Stimulated activated CD4-positive, alpha-beta T cell treated with anti-CD3 and anti-CD28 coated beads, Interleukin-4, amount 100 ng/mL, for 24 hours (primary cell): ENCODE measurements at places on chromosomes 16 and 17.

GRCh38 chr16:55331648-55332185 lies 7.7 kb downstream of the IRX6 start:
- DNase-seq, result no peak

DNA sequence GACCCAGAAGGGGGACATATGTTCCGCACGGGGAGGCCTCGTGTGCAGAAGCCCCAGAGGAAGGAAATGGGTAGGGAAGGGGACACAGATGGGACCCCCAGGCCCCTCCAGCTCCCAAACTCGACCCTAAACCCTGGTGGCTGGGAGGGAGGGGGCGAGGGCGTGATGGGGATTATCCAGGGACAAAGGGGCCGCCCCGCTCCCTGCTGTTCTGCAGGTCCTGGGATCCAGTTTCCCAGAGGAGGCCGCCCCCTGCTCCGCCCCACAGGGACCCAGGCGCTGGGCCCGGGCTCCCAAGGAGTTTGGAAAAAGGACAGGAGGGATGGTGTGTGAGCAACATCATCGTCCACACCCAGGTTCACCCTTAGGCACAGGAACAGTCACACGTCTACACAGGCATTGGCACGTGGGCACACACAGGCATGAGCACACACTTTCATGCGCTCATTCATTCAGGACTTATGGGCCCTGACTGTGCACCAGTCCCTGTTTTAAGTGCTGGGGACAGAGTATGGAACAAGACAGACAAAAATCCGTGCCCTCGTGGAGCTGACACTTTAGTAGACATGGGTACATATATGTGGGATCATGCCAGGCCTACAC lies 12.8 kb upstream of the FBXL19 start:
- DNase-seq, result no peak

DNA sequence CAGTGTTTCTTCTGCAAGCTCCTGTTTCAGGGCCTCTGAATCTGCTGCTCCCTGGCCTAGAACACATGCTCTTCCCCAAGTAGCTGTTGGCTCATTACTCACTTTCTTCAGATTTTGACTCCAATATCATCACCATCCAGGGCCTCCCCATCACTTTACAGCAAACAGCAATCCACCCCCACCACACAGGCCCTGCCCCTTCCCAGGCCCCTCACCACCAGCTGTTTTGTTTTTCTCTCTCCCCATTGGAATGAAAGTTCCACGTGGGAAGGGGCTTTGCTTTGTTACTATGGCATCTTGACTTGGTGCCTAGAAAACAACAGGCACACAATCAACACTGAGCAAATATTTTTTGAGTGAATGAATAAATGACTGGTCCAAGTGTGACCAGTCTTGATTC lies 4.0 kb downstream of the TMEM170A start:
- no peak for DNase-seq

DNA sequence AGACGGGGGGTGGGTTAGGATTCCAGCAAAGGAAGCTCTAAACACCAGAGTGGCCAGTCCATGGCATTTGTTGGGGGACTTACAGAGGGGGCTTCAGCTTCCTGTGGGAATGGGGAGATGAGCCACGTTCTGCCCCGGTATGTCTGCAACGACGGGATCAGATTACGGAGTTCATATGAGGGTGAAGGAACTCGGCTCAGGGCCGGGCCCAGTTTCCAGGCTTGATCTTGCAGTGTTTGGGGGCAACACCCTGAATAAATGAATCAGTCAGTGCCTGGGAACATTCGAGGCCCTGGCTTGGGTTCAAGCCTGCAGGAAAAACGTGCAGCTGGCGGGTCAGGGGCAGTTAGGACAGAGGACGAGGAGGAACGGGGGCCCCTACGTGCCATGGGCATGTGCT lies 54.0 kb downstream of the JPH3 start:
- DNase-seq, result no peak

DNA sequence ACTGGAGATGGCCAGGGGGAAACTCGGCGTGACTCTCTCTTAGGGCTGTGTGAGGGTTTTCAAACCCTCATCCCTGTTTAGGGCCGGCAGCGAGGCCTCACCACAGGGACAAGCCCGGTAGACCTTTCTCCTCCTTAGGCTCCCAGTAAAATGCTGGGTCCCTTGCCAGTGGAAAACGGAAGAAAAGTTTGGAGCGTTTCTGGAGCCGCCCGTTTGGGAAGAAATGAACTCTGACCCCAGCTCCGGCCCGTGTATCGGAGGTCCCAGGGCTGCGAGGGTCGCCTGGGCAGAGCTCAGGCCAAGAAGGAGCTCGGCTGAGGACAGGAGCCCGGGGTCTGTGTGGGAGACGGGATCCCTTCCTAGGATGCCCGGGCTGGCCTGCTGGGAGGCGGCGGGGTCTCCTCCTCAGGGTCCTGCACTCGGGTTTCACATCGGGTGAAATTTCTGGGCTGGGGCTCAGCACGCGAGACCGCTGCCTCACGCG lies 23.2 kb downstream of the ZNF213 start:
- no peak for DNase-seq

GRCh38 chr16:47887496-47887895 lies 268.3 kb downstream of the ABCC12 start:
- no peak for DNase-seq

GRCh38 chr17:42879596-42879985 lies 21.0 kb upstream of the G6PC1 start:
- DNase-seq, result no peak

- DNase-seq, result peak; percentile 32
These were observed 593 bp downstream of the GFER start for GRCh38 chr16:1984347-1985225.

DNA sequence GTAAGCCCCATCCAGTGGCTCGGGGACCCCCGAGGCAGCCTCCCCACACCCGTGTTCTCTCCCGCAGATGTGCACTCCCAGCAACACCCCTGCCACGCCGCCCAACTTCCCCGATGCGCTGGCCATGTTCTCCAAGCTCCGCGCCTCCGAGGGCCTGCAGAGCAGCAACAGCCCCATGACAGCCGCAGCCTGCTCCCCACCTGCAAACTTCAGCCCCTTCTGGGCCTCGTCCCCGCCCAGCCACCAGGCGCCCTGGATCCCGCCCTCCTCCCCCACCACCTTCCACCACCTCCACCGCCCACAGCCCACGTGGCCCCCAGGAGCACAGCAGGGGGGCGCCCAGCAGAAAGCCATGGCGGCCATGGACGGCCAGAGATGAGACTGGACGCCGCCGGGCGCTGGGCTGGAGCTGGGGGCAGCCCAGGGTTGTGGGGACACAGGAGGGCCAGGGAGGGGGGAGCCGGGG lies 5.0 kb downstream of the UBALD2 start:
- peak; percentile 10 for DNase-seq

DNA sequence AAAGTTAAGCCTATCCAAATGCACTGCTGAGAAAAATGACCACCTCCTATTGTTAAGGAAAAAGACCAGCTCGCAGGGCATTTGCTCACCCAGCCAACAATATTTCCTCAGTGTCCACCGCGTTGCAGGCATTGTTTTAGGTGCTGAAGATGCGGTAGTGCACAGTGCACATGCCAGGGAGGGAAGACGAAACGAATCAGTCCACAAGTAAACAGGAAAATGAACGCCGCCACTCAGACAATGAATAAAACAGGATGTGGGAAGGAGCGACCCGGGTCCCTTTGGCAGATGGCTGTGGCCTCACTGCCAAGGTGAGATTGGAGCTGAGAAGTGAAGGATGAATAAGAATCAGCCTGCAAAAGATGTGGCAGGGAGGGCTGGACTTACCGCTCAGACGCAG lies 249.2 kb downstream of the FOXL1 start:
- no peak for DNase-seq

DNA sequence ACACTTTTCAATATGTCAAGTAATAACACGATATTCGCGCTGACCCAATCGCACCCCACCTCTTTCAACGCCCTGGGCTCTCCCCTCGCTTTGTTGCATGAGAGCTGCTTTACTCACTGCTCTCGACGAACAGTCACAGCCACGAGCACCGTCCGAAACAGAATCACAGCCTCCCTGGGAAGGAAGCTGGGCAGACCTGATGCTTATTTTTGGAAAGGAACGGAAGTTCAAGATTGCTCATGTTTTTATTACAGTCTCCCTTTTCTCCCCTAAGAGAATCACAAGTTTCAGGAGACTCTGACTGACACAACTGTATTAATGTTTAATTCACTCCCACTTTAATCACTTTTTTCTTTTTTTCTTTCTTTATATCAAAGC lies 67.8 kb downstream of the ANKRD11 start:
- DNase-seq, result peak; percentile 58

DNA sequence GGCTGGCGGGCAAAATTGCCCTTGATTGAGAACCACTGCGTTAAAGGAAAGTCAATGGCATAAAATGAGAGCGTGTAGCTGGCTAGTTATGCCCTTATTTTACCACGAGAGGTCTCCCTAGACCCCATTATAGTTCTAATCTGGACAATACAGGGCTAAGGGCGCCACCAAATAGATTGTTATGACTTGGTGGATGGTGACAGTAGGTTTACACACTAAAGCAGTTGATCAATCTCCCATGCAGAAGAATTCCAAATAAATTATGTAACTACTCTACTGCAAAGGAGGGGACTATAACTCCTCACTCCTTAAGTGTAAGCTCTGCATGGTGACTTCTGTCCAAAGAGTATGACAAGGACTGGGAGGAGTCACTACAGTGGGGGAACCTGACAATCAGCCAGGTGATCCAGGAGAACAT lies 20.4 kb upstream of the YPEL2 start:
- peak; percentile 50 for DNase-seq

- DNase-seq, result no peak
These were observed 28.5 kb downstream of the MXRA7 start for GRCh38 chr17:76682296-76682695.

DNA sequence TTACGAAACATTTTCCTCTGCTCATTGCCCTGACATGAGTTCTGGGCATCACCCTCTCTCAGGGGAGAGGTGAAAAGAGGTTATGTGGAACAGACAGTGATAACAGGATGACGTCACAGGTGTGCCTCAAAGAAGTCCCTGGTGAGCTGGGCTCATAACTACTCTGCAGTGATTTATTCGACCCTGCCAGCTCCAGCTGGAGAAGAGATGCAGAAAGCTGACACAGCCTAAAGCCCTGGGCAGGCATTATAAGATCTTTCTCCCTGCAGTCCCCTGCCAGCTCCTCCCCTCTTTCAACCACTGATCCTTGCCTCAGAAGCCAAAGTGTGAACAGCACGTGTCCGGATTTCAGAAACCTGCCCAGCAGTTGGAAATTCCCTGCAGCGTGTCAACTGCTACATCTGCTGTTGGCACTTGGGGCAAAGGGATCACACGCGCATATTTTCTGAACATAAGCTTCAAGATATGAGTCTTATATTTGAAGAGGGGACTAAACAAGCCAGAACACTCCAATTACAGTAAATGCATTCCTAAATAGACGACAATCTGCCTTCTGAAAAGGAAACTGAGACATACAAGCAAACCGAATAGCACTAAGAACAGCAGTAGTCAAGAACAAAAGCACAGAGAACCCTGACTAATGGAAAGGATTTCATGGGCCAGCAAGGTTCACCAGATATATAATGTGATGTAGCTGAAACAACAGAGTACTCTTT lies 80.5 kb downstream of the SMG6 start:
- peak; percentile 66 for DNase-seq

DNA sequence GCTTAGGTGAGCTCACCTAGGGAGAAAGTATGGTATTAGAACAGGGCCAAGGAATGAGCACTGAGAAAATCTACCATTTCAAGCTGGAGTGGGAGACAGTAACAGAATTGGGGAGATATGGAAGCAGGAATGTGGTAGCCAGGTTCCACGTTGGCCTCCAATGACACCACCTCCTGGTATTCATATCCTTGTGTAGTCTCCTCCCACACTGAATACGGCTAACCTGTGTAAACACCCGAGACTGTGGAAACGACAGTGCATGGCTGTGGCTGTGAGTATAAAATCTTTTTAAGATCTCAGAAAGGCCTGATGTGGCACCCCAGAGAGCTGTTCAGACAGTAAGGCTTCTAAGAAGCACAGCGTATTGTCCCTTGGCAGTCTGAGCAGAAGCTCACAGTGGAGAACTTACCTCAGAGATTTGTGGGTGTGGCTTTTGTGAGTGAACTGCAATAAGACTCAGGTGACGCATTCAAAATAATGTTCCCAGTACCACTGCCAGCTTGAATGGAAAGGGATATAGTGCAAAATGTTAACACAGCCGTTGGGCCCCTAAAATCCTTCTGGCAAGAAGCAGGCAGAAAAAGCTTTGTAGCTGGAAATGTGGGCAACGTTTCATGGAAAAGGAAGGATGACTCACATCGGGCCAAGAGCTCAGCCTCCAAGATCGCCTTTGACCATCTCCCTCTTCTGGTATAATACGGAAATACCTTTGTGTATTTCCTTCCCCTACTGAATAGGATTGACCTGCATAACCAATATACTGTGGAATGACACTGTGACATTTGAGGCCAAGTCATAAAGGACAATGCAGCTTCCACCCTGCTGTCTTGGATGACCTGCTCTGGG lies 14.4 kb downstream of the SDR42E1 start:
- no peak for DNase-seq

DNA sequence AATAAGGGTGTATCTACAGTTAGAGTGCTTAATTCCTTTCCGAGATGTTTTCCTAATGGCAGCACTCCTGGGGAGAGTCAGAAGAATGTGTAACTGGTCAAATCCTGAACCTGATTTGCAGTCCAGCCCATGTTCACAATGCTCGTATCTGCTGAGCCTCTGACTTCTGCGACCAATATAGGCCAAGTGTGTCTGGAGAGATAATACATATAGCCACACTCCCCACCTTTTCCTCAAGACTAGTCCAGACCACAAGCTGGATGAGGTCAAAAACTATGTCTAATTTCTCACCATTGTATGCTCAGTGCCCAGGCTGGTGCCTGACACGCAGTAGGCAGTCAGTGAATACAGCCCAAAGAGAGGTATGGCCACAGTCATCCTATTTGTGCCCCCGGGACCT lies 58.0 kb downstream of the XYLT1 start:
- no peak for DNase-seq

DNA sequence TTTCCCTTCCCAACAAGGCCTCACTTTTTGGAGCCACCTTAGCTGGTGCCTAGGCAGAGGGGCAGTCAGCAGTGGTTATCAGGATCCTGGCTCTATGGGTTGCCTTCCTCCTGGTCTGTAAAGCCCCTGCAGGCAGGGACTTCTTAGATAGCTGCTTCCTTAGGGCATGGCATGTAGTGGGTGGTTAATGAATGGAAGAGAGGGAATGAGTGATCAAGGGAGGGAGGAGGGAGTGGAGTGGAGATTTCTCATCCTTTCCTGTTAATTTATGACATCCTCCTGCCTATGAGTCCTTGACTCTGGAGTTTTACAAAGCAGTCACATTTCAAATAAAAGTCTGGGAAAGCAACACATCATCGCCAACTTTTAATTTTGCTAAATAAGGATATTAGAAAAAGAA lies 40.7 kb downstream of the SNX20 start:
- DNase-seq, result no peak

DNA sequence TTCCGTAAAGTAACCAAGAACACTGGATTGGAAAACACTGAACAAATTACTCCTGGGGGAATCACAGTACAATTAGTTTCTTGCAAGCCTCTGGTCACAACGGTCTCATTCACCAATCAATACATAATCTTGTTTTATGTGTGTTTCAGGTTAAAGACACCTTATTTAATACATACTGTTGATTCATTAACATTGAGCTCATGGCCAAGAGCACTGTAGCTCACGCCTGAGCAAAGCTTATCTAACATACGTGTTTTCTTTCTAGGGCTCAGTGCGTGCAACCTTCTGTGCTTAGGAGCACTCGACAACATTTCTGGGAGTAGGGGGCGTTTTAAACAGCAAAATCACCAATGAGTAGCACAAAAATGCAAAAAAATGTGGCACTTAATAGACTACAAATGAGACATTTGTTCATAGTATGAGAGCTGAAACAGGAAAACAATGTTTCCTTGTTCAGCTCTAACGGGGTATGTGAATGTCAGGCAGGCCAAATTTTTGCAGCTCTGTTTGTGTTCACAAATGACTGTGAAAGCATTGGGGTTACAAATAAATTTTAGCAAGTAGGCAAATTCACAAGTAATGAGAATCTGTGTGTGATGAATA lies 206.2 kb downstream of the CNTNAP4 start:
- no peak for DNase-seq
